Activated T-helper 1 cell treated with anti-CD3 and anti-CD28 coated beads, Interleukin-12 subunit alpha, Interleukin-12 subunit beta, Interleukin-2, Interleukin-4 antibody, amounts not matched to agents 30 ng/mL and 10 ng/mL and 1 ng/mL, durations not matched to agents 14 hours and 24 hours and 36 hours (primary cell): ENCODE measurements at places on chromosomes 16 and 17.

DNA sequence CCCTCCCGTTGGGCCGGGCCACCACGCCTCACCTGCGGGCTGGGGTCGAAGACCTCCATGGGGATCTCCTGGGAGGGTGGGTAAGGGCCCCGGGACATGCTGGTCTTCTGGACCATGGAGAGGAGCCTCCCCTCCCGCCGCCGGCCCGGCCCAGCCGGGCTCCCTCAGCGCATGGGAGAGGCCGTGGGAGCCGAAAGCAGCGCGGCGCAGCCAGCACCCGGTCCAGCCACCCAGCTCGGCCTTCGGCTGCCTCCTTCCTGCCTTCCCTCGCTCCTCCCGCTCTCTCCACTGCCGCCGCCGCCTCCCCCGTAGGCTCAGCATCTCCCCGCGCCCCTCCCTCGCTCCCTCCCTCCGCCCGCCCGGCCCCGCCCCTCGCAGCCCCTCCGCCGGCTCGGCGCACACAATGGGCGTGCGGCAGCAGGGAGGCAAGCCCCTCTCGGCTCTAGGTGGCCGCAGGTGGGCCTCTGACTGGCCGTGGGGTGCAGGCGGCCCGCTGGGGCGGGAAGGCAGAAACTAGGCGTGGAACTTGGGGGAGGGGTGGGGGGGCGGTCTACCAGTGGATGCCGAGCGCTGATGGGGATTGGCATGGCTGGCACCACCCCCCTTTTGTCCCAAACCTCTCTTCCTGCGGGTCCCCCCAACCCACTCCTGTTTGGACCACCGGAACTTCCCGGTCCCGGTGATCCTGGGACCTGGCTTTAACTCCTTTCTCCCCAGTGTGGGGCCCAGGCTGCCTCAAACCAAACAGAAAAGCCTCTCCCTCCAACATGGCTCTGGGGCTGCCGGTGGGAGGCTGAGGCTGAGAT is at the start of gene CACNB1:
CACNB1 (minus strand) TSS at position 290 of the 806 bp plus-strand sequence; CDS start at position 116, 174 bp downstream.
- peak; percentile 64 for DNase-seq

DNA sequence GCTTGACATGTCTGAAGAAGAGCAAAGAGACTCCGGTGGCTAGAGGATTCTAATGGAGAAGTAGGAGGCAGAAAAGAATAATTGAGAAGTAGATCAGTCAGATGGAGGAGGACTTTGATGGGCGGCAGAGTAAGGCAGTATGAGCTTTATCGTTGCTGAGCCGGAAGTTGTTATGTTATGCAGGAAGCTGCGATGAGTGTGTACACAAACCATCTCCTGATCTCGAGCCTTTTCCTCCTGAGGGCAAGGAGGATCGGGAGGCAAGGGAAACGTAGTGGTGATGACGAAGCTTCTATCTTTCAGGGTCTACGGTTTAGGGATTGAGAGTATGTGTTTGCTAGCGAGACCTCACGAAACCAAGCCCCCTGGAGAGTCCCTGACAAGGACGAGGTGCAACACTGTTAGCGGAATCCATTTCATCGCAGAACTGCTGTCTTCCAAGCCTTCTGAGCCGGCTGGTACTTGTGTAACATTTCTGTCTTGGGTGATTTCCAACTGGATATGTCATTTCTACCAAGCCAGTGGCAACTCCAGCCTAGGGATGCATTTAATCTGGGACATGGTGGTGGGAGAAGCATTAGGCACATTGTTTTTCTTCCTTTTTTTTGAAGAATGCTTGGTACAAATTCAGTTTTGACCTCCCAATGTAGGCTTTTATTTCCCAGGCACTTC is 45.5 kb downstream of the RBFOX1 start:
- DNase-seq, result no peak

GRCh38 chr17:72931635-72932034 is 160.9 kb downstream of the SLC39A11 start:
- no peak for DNase-seq

DNA sequence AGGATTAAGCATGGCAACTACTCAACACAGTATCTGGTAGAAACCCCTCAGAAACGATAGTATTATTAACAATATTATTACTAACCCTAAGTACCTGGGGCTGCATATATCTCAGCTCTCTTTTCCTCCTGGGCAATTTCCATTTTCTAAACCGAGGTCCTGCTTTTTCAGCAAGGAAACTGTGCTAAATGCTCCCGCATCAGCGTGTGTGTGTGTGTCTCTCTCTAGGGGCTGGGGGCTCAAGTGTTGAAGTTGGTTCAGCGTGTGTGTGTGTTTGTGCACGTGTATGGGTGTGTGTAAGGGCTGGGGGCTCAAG is 169.3 kb upstream of the MAF start:
- no peak for DNase-seq

- no peak for DNase-seq
These were observed 25.2 kb upstream of the ABCC12 start for GRCh38 chr16:48180868-48181480.

DNA sequence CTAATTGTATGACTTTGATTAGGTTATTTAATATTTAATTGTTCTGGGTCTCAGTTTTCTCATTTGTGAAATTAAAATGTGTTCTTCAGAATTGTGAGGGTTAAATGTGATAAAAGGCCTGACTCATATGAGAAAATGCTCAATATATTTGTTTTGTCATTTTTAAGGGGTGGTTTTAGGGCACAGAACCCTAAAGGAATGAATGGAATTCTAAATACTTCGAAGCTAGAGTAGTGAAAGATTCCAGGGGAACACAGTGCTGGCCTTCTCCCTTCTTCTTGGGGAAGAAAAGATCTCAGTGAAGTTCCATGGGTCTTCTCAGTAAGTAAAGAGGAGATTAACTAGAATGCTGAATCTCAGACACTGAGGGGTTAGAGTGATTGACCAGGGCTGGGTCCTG is 3.9 kb upstream of the SMPD3 start:
- no peak for DNase-seq

DNA sequence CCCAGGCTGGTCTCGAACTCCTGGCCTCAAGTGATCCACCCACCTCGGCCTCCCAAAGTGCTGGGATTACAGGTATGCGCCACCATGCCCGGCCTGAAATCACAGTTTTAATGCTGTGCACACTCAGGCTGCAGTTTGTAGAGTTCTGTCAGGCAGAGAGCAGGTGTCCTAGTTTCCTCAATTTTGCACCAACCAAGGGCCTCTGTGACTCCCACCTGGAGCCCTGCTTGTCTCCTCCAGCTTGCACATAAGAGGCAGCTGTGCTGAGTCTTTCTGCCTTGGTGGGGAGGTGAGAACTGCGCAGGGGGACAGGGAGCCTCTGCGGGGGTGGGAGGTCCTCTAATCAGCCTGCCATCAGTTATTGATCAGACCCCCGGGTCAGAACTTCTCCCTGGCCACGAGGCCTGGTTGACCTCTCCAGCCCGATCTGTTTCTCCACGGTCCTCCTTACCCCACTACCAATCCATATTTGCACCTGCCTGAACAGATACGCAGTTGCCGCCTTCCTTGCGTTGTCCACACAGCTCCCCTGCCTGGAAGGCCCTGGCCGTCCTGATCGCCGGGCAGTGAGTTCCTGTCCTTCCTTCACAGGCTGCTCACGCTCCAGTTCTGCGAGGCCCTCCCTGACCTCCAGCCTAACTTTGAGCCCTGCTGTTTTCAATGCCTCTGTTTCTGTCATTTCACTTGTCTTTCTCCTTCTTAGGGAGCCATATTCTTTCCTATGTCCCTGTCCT is 48.1 kb upstream of the SIAH1 start:
- no peak for DNase-seq

DNA sequence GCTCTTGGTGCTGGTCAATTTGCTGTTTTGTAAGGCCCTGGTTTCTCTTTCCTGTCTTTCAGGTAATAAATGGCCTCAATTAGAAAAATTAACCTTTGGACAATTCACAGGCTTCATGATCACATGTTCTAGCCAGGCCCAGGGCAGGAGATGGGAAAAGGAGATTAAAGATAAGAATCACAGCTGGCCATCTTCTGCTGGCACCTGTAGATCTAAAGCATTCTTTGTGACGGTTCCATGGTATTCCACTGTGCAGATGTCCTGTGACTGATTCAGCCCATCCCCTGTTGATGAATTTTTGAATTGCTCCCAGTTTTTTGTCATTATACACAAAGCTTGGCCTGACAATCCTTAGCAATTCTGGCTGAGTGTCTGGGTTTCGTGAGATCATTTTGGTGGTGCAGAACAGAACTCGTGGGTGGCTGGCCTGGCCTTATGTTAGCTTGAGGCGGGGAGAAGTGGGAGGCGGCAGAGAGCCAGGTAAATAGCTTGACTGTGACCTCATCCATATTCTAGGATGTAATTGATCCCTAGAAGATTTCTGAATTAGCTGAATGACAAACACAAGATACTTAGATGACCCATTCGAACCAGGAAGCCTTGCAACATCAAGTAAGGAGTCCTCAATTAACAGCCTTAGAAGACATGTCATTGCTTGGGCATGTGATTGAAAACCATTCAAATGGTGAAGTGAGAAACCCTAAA is 14.1 kb downstream of the TMC5 start:
- no peak for DNase-seq

- no peak for DNase-seq
These were observed 15.8 kb downstream of the NOD2 start for GRCh38 chr16:50709061-50709684.

- DNase-seq, result no peak
These were observed 104.6 kb downstream of the SPAG9 start for GRCh38 chr17:51016099-51016498.

DNA sequence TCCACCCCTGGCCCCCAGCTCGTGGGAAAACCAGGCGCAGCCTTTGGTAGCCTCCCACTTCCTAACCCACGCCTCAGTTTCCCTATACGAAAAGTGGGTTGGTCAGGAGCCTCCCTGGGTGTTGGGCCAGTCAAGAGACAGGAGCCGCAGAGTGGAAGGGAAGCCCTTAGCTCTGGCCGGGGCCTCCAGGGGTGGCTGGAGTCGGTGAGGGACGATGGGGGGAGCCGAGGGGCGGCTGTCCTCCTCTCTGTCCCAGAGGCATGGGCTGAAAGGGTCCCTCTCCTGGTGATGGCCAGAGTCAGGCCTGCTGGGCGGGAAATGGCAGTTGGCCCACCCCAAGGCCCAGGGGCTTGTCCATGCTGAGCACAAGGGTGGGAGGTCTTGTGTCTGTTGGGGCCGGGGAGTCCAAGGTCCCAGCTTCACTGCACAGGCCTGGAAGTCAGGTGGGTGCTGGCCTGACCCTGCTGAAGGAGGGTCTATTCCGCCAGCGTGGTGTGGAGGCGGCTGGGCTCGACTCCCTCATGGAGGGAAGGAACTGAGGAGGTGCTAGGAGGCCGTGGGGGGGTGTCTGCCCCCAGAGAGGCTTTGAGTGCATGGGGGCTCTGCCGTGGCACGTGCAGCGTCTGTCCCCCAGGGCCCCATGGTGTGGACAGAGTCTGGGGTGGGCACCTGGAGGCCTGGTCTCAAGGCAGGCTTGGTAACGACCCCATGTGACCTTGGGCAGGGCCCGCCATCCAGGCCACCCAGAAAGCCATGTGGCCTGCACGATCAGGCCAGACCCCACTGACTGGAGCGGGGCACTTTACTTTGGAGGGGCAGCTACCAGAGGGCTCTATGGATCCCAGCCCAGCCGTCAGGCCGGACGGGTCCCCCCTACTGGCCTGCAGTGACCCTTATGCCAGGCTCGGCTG is 1.1 kb downstream of the SLC16A3 start:
- no peak for DNase-seq

DNA sequence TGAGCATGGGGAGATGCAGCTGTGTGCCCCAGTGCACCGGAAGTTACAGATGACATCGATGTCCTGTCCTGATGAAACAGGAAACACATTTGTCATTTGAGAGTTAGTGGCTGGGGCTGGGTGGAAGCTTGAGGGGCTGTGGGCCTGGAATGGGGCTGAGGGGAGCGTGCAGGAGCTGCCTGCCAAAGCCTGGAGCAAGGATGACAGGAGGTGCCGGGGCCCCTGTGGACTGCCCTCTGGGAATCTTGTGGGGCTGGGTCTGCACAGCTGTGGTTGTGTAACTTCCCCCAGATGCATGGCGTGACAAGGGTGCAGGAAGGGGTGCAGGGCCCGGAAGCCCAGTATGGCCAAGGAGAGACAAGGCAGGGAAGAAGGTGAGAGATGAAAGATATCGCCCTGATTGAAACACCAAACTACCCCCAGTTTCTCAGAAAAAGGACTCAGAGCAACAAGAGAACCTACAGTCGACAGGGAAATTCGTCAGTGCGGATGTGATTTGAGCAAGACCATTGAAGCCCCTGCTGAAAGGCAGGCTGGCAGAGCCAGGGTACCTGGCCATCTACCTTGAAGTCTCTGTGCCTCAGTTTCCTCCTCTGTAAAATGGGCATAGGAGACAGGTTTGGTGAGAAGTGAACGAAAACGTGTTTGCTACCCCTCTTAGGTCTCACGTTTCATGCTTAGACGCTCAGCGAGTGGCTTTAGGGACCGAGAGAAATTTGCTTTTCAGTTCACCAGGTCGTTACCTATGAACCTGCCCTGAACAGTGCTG is 8.8 kb downstream of the MMP25 start:
- DNase-seq, result no peak

- DNase-seq, result no peak
These were observed 22.6 kb downstream of the PITPNC1 start for GRCh38 chr17:67399676-67400075.

- DNase-seq, result peak; percentile 16
These were observed 16.9 kb downstream of the DOC2B start for GRCh38 chr17:164303-165235.

- DNase-seq, result no peak
These were observed 2247.5 kb downstream of the TP53TG3F start for GRCh38 chr16:35706901-35707300.

GRCh38 chr17:55335625-55336024 is 70.9 kb downstream of the HLF start:
- no peak for DNase-seq

GRCh38 chr16:77549876-77550275 is 115.0 kb upstream of the ADAMTS18 start:
- DNase-seq, result no peak

GRCh38 chr16:3751878-3752277 is 34.6 kb upstream of the TRAP1 start:
- DNase-seq, result no peak

- DNase-seq, result no peak
These were observed 13.2 kb downstream of the NLK start for GRCh38 chr17:28055546-28056275.

GRCh38 chr16:17368446-17368845 is 102.3 kb downstream of the XYLT1 start:
- DNase-seq, result no peak

GRCh38 chr16:48999044-48999443 is 282.6 kb downstream of the CBLN1 start:
- DNase-seq, result no peak

GRCh38 chr17:40317345-40317873 is 8.4 kb downstream of the RARA start:
- DNase-seq, result peak; percentile 22

DNA sequence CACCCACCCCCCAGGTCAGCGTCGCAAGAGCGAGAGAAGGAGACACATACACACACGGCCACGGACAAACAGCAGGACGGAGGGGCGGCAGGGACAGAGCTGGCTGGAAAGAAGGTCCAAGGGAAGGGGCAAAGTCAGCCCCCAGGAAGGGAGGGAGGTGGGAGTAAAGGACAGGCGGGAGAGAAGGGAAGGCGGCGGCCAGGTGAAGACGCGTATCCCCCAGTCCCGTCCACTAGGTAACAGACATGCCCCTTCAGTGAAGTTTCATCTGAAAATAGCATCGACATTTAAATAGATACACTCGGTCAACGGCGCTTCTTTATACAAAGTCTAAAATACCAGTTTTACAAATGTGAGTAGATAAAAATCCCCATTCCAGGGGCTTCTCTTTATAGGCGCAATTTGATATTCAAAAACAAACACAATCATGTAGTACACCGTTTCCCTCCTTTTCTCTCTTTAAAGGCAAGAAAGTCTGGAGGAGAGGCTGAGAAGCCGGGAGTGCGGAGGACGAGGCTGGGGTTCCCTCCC is 4.5 kb downstream of the CBX8 start:
- DNase-seq, result no peak

GRCh38 chr16:78325468-78326352 is 226.3 kb downstream of the WWOX start:
- DNase-seq, result no peak
